ENCODE measurements at places on chromosomes 11 and 22.

GRCh38 chr22:49101873-49102272 is 725.8 kb downstream of the BRD1 start:
- no peak for DNase-seq

DNA sequence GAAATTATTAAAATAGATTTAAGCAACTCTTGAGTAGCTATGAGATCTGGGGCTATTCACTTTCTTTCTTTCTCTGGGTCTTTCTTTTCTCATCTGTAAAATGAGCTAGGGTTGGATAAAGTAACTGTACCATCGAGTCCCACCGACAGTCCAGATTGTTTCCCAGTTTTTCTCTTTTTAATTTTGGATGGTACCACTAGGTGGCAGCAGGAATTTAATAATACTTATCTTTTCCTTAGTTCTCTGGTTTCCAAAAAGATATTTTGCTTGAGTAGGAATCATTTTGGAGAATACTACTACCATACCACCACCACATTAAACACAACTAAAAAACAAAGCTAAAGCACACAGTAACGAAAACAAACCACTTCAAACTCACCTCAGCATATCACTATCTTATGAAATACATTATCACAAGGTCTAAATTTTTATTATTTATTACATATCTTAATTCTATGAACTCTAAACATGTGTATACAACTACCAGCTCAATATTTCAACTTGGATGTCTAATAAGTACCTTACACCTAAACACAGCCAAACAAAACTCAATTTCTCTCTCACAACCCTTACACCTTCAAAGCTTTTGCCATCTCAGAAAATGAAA is 584.0 kb downstream of the KCNA4 start:
- no peak for DNase-seq

- no peak for DNase-seq
These were observed 18.3 kb downstream of the FADS3 start for GRCh38 chr11:61872935-61873565.

GRCh38 chr11:1832211-1832919 is 2.4 kb upstream of the SYT8 start:
- DNase-seq = peak; percentile 53

DNA sequence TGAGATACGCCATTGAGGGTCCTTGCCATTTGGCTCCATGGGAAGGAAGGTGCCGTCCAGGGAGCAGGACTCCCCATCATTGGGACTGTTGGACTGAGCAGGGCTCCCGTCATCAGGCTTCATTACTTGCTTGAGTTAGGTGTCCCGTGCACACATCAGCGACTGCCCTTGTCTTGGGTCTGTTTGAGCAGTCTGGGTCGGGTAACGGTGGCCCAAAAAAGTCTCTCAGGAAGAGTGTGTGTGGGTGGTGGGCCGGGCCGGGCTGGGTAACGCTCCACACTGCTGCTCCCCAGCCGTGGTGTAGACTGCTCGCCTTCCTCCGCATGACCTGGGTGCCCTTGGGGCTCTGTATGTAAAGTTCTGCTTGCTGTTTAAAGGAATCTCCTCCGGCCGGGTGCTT is 293.5 kb downstream of the TBC1D22A start:
- no peak for DNase-seq

GRCh38 chr11:66614073-66614472 is 2.4 kb upstream of the RBM14 start:
- no peak for DNase-seq

DNA sequence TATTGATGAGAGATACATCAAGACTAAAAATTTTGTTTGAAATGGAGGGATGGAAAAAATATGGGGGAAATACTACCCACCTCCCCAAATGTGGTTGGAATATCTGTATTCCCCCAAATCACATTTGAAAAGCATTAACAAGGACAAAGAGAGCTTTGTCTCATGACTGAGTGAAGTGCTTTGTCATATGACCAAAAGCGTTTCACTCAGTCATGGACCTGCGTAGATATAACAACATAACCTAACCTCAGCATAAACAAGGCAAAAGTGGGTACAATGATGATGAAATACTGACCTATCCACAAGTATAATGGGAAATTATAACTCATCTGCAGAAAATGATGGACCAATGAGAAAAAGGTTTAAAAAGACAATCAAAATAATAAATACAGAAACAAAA is 418.3 kb downstream of the TBC1D22A start:
- DNase-seq = no peak

DNA sequence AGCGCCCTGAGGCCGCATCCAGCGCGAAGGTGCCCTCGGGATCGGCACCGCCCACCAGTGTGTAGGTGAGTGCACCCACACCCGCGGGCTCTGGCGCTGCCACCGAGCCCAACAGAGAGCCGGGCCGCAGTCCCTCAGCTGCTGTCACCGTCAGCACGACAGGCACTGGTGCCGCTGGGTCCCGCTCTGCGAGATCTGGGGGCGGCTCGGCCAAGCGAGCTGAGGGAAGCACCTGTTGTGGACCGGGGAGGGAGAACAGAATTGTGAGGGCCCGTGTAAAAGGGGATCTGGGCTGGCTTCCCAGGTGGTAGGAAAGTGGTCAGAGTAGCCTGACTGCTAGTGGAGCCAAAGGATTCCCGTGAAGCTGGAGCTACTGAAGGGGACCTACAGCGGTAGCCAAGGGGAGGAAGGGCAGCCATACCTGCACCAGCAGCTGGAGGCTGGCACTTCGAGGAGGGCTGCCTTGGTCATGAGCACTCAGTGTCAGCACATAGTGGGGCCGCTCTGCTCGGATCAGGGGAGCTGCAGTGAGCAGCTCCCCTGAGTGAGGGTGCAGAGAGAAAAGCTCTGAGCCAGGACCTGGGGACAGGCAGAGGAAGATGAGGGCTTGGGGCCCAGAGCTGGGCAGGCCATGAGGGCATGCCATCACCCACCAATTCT is 11.5 kb upstream of the TPP1 start:
- no peak for DNase-seq

DNA sequence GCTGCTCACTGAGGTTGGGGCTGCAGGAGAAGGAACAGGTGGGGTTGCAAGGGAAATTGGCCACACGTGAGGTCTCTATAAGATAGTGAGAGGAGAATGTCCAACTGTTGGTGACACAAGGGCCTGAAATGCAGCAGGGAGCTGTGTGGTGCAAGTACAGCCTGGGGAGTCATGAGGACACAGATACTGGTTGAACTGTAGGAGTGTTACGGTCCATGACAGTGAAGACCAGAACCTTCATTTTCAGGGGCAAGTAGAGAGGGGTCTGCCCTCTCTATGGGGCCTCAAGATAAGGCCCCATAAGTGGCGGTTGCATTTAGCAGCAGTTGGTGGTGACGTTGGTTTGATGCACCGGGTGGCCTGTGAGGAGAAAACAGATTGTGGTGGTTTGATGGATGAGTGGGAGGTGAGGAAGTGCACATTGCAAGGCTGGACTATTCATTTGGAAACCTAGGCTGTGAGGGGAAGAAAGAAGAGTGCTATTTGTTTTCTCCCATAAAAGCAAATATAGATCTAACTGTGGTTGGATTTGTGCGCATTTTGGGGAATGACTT is 39.4 kb downstream of the MICAL2 start:
- DNase-seq = no peak

- DNase-seq = no peak
These were observed 1.0 kb upstream of the EPS8L2 start for GRCh38 chr11:704781-705645.
